ENCODE measurements at places on chromosomes 11 and 22.

GRCh38 chr22:45376009-45376408 is 37.4 kb downstream of the SMC1B start:
- no peak for DNase-seq

DNA sequence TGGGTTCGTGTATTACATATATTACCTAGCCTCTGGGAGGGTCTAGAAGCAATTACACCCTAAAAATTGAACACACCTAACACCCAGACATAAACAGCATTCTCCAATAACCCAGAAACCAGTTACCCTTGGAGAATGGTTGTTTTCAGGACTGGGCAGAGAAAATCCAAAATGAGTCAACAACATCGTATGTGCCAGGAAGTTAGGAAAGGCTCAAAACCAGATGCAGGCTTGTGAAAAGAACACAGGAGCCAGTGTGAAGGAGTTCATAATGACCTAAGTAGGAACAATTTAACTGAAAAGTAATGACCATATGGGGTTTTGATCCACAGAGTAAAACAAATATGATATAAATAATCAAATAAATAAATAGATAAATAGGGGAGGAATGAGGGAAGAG is 5.1 kb upstream of the CLPB start:
- DNase-seq, result no peak

DNA sequence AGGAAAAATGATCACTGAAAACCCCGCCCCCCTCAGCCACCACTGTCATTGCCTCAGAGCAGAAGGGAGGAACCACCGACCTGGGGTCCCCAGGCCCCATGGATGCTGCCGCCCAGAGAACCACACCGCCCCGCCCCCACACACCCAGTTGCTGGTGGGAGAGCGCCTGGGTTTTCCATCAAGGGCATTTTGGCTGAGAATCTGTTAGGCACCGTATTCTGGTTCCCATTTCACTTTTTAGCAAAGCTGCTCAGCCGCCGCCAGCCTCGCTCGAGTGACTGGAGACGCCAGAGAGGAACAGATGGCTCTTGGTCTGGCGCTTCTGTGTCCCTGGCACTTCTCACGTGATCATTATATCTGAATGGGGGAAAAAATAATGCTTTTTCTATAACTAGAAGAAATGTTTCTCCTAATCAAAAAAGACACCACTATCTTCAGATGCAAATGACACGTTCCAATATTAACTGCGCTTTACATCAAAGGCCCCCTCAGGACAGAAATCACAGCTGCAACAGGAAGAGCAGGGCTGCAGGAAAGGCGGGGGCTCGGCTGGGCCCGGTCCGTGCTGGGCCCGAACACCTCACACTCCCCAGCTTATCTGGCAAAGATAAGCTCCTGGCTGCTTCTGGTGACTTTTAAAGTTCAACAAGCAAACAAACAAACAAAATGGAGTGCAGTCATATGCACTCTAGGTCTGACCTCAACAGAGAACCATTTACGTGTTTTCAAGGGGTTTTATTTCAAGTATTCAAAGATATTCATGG is 149.8 kb downstream of the MPPED1 start:
- no peak for DNase-seq

- no peak for DNase-seq
These were observed 20.2 kb downstream of the BPIFC start for GRCh38 chr22:32444068-32444467.

GRCh38 chr11:64880240-64881001 is 2.0 kb upstream of the EHD1 start:
- DNase-seq, result no peak

DNA sequence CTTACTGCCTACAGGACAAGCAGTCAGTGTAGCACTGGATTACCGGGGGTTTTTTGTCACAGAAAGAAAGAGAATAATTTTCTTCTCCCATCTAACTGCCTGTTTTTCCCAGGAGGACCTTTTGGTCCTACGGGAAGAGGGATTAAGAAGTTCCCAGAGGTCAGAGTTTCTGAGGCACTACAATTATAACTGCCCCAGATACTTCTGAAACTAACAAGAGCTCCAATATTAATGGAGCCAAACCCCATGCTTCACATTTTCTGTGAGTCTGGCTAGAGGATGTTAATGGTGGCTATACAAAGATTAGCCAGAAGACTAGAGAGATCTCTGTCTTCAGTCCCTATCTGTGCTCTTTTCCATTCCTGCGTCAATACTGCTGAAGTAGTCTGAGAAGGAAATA is at the start of gene OR56A3:
TSS of gene OR56A3 (plus strand) at position 301 of the 400 bp plus-strand sequence. CDS start 5,096 bp downstream, outside the sequence.
- DNase-seq, result no peak

DNA sequence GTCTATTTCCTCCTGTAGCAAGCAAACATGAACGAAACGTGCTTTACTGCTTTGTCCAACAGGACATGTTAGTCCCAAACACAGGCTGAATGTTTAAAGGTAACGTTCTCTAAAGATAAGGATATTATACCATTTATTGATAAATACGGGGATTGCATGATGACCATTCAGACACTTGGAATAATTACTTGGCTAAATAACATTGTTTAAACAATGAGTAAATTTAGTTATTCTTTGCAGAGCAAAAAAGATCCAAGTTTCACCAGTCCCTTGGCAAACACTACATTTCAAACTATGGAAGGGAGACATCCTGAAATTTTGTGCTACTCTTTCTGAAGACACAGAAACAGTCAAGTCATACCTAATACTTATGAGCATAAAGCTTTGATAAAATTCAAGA is 88.0 kb downstream of the ZNF280B start:
- no peak for DNase-seq

- DNase-seq, result no peak
These were observed 114.7 kb downstream of the CRYBB2 start for GRCh38 chr22:25334162-25334490.

DNA sequence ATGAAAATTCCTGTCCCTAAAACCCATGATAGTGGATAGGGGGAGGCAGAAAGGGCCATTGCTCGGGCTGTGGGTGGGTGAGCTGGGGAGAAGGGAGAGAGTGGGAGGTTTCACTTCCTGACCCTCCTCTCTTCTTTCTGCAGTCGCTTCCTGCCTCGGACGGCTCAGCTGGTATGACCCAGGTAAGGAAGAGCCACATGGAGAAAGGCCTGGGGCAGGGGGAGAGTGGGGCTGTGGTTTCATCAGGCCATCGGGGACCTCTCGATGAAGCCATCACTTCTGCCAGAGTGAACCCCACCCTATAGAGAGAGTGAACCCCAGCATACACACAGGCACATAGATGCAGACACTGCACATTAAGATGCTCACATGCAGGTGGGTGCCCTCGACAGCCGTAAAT is 12.6 kb downstream of the CD5 start:
- DNase-seq, result no peak

GRCh38 chr11:14182833-14183364 is 176.1 kb downstream of the RRAS2 start:
- DNase-seq, result no peak

- DNase-seq, result no peak
These were observed 28.5 kb downstream of the RPUSD4 start for GRCh38 chr11:126182787-126183445.

Data from right lung (tissue), 10 donors.